Ovary (tissue), 10 donors: ENCODE measurements at places on chromosomes 6 and 20. TPM values are rescaled to one million over a fixed set of nuclear protein-coding genes. Genes with fewer than 3 reads are reported as not detected.

The GABRR2 gene
- total RNA-seq = not detected

The DLGAP4 gene
- 75.9 TPM for total RNA-seq

The HMGA1 gene
- total RNA-seq = 10.4 TPM

- no peak for DNase-seq
- H3K4me3 ChIP-seq = no peak overlapping the region
- H3K27ac ChIP-seq = no peak overlapping the region
- no peaks in the 10 kb centered on the region for H3K4me1 ChIP-seq
- H3K36me3 ChIP-seq = no peaks in the 10 kb centered on the region
Observed at GRCh38 chr6:17303444-17303843, 22.3 kb downstream of the RBM24 start.

- H3K27me3 ChIP-seq = no peaks in the 10 kb centered on the region
- no peak for DNase-seq
- no peak overlapping the region for H3K27ac ChIP-seq
- no peak overlapping the region for H3K4me3 ChIP-seq
Observed at GRCh38 chr6:139017227-139017626, 11.3 kb upstream of the ABRACL start.

GRCh38 chr20:20259533-20259932, 108.4 kb upstream of the INSM1 start:
- no peaks in the 10 kb centered on the region for H3K4me1 ChIP-seq
- H3K36me3 ChIP-seq = no peaks in the 10 kb centered on the region
- no peak overlapping the region for H3K27ac ChIP-seq
- no peak overlapping the region for H3K4me3 ChIP-seq
